Progenitor cell of endocrine pancreas (in vitro differentiated cells): ENCODE measurements at places on chromosomes 5 and 9. TPM values are rescaled to one million over a fixed set of nuclear protein-coding genes. Genes with fewer than 3 reads are reported as not detected.

Gene C9orf50
- total RNA-seq: 0.27 and 0.43 TPM in 2 replicates

Gene LHX3
- total RNA-seq: not detected in 2 replicates

Gene RASGRF2
- total RNA-seq: 0.62 and 0.69 TPM in 2 replicates

Gene SV2C
- total RNA-seq: 0.27 and 0.48 TPM in 2 replicates

- DNase-seq: no peak
Observed at GRCh38 chr5:111855356-111855755, 98.4 kb upstream of the NREP start.

- DNase-seq: no peak
Observed at GRCh38 chr5:455806-456205, 12.8 kb downstream of the EXOC3 start.

- no peak for DNase-seq
Observed at GRCh38 chr5:14112998-14113652, 30.0 kb upstream of the TRIO start.

- no peak for DNase-seq
Observed at GRCh38 chr9:104921067-104921741, 6.8 kb downstream of the ABCA1 start.

GRCh38 chr9:128208946-128209669, 5.9 kb downstream of the DNM1 start:
- DNase-seq: no peak

DNA sequence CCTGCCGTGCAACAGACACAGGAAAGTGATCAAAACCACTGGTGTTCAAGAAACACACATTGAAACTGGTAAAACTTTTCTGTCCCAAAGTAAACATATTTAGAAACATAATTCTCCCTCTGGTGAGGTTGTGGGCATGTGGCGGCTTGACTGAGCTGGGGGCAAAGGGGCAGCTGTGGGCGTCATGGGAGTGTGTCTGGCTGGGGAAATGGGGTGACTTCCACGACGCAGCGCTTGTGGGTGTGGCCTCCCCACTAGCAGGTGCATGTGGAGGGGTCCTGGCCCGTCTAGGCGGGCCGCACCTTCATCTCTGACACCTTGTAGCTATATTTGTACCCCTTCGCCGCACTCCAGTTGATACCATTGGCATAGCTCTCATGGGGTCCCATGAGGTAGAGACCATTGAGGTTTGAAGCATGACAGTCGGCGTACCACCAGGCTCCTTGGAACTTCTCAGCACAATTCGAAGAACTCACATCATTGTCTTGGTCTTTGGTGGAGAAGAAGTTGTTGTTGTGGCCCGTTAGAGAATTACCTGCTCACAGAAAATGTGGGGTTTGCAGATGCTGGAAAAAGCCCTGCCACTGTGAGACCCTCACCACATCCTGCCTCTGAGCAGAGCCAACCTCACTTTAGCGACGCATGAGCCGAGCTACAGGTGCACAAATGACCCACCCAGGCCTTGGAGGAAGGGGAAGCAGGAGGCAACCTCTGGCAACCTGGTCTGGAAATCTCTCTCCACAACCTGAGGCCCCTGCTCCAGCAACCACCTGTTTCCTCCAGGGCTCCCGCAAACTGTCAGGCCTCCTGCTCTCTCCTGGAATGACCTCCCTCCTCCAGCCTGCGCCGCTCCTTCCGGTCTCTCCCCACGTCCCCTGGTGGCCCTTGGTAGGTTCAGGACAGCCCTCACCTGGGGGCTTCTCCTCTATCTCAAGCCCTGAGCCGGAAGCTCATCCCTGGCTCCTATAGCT, 7.9 kb downstream of the FCN1 start:
- no peak for DNase-seq

DNA sequence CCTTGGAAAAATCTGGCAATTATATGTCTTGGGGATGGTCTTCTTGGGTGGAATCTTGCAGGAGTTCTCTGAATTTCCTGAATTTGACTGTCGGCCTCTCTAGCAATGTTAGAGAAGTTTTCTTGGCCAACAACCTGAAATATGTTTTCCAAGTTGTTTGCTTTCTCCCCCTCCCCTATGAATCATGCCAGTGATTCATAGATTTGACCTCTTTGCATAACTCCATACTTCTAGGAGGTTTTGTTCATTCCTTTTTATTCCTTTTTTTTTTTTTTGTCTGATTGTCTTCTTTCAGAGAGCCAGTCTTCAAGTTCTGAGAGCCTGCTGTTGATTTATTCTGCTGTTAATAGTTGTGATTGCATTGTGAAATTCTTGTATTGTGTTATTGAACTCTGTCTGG, 56.7 kb upstream of the SLC44A1 start:
- DNase-seq: no peak

DNA sequence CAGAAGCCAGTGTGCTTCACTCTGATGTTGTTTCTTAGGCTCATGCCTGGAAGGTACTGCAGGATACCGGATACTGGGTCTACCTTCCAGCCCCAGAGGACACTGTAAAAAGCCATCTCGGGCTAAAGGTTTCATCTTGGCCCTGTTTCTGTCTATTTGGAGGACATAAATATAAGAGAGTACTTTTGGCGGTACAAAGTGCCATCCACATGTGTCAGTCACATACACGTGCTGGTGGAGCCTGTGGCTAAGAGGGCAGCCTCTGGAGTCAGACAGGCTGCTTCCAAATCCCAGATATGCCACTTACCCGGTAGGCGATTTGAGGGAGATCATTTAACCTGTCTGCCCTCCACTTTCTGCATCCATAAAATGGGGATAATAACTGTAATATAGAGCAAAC, 160.4 kb downstream of the NR3C1 start:
- DNase-seq: no peak

DNA sequence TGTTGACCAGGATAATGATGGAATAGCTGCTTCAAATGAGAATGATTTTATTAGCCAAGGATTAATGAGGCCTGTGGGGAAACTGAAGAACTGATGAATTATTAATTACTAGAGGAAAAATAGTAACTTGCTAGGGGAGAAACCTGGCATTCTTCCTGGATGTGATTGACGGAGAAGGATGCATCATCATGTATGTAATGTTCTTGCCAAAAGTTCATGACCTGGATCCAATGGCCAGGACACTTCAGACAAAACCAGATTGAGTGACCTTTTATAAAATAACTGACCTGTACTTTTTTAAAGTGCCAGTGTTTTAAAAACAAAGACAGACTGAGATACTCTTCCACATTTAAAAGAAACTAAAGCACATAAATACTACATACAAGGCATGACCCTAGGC, 23.7 kb downstream of the KIAA1191 start:
- no peak for DNase-seq

DNA sequence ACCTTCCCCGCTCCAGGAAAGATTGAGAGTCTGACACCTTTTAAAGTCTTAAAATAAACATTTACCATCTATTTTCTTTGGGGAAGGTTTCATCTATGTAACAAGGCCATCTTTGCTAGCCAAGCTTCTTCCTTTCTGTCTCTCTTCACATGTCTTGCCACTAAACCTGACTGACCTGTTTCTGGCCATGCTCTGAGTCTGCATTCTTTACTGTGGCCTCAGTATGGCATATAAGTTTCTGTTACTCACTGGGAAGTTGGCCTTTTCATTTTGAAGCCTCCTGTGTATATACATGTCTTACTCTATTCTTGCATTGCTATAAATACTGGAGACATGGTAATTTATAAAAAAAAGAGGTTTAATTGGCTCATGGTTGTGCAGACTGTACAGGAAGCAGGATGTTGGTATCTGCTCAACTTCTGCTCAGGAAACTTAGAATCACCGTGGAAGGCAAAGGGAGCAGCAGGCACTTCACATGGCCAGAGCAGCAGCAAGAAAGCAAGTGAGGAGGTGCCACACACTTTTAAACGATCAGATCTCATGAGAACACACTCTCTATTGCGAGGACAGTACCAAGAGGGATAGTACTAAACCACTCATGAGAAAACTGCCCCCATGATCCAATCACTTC, 48.1 kb downstream of the KCNV2 start:
- no peak for DNase-seq

GRCh38 chr5:3893975-3894374, 298.3 kb downstream of the IRX1 start:
- no peak for DNase-seq

DNA sequence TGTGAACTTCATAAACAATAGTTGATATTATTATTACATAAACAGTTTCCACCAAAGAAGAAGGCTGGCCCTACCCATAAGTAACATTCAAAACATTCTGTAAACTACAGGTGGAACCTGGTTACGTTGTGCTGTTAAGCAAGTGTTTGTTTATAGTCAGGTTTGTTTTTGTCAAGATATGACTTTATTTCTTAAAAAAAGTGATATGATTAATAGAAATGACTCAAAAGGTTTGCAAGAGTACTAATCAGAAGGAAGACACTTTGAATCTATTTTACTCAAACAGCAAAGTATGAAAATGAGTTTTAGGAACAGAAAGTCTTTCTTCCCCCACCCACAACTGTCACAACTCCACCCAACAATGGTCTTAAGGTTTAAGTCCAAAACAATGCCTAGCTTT, 220.8 kb downstream of the PLK2 start:
- DNase-seq: no peak

GRCh38 chr5:72955143-72955767, 586 bp upstream of the FCHO2 start:
- DNase-seq: peak; percentile 26

DNA sequence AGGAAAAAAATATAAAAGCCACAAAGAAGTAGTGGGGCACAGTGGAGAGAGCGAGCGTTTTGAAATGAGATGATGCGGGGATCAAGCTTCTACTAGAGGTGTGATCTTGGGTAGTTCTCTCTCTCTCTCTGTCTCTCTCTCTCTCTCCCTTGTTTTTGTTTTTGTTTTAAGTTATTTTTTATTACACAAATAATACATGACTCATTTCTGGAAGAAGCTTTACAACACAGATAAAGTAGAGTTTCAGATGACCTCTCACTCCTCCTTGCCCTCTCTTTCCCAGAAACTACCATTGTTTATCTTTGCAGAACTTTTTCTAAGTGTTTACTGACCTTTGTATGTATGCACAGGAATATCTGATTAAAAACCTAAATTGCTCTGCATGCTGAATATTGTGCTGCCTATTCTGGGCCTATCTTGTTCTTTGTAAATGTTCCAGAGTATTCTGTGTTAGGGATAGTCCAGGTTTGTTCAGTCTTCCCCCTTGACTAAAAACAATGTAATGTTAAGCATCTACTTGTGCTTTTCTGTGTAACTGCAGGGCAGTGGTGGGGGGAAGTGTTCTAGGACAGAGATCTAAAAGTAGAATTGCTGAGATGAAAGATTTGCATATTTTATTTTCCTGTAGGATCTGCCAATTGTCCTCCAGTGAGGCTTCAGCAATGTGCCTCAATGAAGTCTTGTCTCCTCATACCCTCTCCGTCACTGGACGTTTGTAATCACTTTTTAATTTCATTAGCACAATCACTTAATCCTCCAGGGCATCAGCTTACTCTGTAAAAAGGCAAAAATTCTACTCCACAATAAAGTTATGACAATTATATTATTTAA, 52.0 kb downstream of the FYB1 start:
- no peak for DNase-seq

- no peak for DNase-seq
Observed at GRCh38 chr5:27129926-27130325, 91.5 kb upstream of the CDH9 start.

DNA sequence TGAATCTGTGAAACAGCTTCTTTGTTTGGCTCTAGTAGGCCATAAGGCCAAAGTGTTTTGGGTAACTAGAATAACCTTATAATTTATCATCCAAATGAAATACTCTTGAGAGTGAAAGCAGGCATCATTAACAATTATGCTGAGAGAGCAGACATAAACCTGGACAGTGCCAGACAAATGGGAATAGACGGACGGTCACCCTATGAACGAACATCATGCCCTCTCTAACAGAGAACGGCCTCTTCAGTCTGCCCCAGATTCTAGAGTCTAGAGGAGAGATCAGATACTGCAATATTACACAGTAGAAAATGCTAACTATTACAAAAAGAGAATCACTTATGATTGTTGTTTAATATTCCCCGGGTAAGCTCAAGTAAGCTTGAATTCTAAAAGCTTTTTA, 68.5 kb downstream of the APBA1 start:
- no peak for DNase-seq

- no peak for DNase-seq
Observed at GRCh38 chr9:121613009-121613752, 38.3 kb upstream of the DAB2IP start.

DNA sequence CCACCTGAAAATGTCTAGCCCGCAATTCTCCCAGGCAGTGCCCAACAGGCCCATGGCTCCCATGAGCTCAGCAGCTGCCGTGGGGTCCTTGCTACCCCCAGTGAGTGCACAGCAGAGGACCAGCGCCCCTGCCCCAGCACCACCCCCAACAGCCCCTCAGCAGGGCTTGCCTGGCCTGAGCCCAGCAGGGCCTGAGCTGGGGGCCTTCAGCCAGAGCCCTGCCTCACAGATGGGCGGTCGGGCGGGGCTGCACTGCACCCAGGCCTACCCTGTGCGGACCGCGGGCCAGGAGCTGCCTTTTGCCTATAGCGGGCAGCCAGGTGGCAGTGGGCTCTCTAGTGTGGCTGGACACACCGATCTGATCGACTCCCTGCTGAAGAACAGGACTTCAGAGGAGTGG, 19.3 kb upstream of the LTC4S start:
- no peak for DNase-seq

DNA sequence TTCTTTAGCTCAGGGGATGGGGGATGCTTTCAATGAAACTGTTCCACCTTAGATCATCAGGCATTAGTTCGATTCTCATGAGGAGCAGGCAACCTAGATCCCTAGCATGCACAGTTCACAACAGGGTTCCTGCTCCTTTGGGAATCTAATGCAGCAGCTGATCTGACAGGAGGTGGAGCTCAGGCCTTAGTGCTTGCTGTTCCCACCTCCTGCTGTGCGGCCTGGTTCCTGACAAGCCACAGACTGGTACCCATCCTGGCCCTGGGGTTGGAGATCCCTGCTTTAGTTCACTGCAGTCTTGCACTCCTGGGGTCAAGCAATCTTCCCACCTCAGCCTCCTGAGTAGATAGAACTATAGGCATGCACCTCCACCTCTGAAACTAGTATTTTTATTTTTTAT, 1369.8 kb upstream of the NUDT12 start:
- no peak for DNase-seq

GRCh38 chr9:40913928-40914673, 214.4 kb downstream of the FOXD4L6 start:
- no peak for DNase-seq

DNA sequence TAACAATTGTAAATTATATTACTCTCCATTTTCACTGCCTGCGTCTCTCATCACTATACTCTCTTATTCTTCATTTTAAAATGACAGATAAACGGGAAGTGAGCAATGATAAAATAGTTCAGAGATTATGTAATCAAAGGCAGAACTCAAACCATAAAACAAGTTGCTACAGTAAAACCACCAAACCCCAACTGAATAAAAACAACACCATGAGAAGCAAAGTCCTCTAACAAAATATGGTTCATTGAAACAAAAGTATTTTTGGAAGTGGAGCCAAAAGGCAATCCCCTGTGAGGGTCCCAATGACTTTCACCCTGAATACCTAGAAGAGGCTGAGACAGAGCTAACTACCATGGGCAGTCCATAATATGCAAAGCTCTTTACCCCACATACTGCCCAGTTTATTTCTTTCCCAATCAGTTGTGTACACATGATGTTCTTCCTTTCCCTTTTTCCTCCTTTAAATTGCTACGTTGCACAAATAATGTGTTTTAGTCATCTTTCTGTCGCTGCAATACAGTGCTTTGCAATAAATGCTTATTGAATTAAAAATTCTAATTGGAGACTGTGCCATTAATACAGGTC, 64.0 kb upstream of the PTGER4 start:
- no peak for DNase-seq

GRCh38 chr5:129591508-129592160, 131.5 kb downstream of the ADAMTS19 start:
- DNase-seq: no peak
